ENCODE measurements at places on chromosomes 16 and 17.

DNA sequence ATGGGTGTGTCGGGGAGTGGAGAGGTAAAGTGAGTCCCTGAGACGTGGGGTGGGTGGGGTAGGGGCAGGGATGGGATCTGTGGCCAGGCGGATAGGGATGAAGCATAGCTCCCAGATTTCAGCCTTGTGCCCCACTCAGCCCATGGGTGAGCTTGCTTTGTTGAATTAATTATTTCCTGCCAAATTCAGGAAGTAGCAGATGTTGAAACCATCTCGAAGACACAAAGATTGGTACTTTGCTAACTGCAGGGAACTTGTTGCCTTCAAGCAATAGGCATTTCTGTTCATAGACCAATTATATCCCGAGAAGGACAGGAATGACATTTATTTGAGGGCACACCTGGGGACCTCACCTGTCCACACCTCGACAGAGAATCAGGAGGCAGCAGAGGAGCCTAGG is 11.0 kb upstream of the C16orf74 start:
- DNase-seq = no peak

DNA sequence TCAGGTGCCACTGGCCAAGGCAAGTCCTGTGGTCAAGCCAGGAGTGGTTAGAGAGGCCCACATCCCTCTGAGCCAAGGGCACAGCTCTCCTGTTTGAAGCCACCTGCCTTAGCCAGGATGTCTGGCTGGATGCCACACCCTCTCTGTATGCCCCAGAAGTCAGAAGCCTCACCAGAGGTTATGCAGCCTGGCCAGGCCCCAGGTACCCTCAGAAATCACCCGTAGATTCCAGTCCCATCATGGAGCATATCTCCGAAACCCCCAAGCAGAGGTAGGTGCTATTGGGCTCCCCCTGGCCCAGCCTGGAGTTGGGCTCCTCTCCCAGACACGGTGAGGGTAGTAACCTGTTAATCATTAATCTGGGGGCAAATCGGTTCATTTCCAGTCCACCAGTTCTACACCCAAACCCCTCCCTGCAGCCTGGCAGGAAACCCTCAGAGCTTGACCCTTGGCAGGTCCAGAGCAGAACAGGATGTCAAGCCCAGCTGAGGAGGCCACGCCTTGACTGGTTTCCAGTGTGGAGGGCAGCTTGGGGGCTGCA is 60.6 kb upstream of the TMEM97 start:
- no peak for DNase-seq

DNA sequence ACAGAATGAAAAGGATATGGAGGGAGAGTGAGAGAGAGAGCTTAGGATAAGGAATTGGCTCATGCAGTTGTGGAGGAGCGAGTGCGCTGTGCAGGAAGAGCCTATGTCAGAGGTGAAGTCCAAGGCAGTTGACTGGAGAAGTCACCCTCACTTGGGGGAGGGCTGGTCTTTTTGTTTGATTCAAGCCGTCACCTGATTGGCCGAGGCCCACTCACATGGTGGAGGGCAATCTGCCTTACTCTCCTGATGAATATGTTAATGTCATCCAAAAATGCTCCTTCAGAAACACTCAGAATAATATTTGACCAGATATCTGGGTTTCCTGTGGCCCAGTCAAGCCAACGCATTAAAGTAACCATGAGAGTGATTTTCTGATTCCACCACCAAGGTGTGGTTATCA is 131.7 kb downstream of the KATNIP start:
- no peak for DNase-seq

DNA sequence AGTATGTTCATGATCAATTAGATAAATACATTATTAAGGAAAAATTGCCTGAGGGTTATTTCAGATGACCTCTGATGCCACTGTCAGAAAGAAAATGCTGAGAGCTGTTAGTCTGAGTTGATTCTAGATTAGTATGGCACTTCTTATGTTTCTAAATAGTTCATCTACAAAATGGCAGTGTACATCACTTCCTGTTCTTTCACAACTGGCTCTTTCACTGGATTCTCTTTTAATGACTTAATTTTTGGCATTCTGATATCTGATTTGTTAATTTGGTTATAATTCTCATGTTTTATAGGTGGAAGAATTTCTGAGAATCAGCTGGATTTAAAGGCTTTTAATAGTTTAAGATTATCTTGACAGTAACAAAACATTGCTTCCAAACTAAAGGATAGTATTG is 3.3 kb downstream of the TAOK1 start:
- no peak for DNase-seq

Measured in NCI-H1694 (cell line).